ENCODE measurements at places on chromosomes 2 and 18. TPM values are rescaled to one million over a fixed set of nuclear protein-coding genes. Genes with fewer than 3 reads are reported as not detected.

DNA sequence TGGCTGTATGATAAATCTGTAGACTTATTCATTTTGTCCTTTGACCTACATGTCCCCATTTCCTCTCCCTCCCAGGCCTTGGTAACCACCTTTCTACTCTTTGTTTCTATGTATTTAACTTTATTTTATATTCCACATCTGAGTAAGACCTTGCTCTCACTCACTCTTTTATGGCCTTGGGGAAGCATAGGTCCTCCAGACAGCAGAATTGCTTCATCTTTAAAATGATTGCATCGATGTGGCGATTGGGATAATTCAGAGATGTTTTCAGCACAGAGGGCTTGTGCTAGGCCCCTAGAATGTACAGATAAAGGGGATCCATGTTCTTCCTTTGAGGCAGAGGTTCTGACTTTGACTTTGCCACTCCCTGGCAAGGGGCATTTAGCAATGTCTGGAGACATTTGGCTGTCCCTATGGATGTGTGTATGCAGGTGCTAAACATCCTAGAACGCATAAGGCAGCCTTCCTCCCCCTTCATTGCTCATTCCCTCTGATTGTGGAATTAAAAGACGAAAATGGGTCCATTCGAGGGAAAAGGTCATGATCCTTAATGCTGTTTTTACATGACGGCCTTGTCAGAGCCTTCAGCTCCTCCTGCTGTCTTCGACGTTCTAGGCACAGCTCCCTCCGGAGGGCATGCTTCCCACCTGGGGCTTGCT, 1.2 kb upstream of the GPR39 start:
- DNase-seq, result no peak

DNA sequence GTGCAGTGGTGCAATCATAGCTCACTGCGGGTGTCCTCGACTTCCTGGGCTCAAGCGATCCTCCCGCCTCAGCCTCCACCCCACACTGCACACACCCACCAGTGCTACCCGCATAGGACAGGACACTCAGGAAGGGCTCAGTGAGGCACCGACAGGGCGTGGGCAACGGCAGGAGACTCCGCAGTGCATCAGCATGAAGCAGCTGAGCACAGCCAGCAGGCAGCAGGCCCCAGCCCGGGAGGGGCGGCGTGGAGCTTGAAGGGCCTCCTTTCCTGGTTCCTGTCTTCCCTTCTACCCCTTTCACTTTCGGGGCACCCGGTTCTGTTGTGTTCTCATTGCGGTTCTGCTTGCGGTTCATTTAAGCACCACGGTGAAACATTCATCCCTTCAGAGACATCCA, 89.8 kb downstream of the ZNF516 start:
- DNase-seq, result no peak

DNA sequence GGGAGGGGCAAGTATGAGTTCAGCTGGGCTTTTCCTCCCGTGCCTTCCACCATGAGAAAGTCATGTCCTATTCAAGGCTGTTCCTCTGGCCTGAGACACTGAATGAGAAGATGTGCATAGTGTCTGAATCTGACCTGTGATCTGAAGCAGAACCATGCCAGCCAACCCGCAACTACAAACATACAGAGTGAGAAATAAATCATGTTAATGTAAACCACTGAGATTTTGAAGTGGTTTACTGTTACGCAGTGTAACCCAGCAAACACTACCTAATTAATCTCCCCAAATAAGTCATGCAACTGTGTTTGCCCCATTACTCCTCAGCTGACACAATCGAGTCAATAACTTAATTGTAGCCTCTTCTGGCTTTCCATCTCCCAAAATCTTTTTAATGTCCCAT, 49.2 kb downstream of the METTL4 start:
- DNase-seq, result no peak

DNA sequence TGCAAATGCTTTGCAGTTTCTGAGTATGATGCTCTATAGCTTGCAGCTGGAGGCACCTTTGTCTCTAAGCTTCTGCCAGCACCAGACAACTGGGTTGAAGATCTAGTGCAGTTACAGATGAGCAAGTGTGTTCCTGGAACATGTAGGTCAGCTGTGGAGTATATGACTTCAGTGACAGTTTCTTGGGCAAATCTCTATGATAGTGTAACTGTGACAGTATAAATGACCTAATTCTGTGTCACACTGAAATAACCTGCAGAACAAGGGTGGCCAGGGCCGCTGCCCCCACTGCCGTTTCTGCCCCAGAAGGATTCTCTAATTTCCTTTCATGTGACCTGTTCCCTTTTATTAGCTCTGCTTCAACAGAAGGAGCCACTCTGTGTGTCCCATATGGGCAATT, 145.3 kb upstream of the DAPL1 start:
- DNase-seq, result no peak

DNA sequence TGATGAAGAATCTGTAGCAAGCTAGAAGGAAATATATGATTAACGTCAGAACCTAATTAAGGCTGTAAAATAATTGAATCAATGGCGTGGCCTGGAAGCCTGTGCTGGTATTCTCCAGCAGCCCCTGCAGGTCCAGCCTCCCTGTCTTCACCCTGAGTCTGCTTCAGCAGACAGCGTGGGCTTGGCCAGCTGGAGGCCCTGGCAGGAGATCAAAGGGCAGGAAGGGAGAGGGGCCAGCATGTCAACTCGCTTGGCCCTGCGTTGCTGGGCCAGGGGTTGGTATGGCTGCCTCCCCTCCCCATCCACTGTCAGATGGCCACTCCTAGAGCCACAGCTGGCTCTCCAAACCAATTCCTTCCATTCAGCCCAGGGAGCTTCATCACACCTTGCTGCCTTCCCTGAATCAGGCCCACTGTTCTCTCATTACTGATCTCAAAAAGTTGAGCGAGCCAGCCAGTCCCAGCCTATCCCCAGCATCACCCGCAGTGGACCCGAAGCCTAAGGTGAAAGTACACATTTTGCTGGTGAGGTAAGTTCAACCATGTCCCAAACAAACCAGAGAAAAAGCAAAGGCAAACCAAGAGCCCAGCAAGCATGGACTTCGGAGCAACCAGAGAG, 228.4 kb upstream of the AGAP1 start:
- DNase-seq, result no peak

- DNase-seq, result no peak
These were observed 19.7 kb upstream of the PPM1B start for GRCh38 chr2:44148999-44149398.

- no peak for DNase-seq
These were observed 44.4 kb upstream of the TMEM182 start for GRCh38 chr2:102717308-102718018.

- no peak for DNase-seq
These were observed 352.8 kb downstream of the THSD7B start for GRCh38 chr2:137118140-137118539.

DNA sequence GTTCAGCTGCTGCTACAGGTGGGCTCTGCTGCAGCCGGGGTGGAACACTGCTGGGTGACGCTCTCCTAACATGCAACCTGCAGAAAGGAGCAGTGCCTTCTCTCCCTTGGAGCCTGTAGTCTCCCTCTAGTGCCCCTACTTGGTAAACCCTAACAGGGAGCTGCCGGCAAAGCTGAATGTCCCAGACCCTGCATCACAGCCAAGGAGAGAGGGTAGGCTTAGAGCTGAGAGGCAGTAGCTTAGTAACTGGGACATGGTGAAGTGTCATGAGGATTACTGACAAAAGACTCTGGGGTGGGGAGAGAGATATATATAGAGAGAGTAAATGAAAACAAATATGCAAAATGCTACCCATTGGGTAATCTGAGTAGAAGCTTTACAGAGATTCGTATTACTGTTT, 9.9 kb downstream of the NCAPH start:
- DNase-seq, result no peak

DNA sequence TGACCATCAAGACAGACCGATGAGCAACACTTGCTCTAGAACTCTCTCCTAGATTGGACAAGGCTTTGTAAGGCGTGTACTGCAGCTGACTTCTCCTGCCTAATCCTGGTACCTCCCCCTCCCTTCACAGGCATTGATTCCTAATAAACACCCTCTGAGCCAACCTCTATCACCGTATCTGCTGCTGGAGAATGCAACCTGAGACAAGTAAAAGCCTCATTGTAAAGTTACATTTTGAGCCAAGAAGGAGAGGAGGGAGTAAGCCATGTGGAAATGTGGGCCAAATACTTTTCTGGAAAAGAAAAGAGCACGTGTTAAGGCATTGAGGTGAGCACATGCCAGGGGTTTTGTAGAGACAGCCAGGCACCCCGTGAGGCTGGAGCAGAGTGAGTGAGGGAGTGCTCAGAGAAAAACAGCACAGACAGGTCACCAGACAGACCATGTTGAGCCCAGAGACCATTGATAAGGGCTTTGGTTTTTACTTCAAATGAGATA, 2.6 kb upstream of the WDFY1 start:
- DNase-seq, result no peak

DNA sequence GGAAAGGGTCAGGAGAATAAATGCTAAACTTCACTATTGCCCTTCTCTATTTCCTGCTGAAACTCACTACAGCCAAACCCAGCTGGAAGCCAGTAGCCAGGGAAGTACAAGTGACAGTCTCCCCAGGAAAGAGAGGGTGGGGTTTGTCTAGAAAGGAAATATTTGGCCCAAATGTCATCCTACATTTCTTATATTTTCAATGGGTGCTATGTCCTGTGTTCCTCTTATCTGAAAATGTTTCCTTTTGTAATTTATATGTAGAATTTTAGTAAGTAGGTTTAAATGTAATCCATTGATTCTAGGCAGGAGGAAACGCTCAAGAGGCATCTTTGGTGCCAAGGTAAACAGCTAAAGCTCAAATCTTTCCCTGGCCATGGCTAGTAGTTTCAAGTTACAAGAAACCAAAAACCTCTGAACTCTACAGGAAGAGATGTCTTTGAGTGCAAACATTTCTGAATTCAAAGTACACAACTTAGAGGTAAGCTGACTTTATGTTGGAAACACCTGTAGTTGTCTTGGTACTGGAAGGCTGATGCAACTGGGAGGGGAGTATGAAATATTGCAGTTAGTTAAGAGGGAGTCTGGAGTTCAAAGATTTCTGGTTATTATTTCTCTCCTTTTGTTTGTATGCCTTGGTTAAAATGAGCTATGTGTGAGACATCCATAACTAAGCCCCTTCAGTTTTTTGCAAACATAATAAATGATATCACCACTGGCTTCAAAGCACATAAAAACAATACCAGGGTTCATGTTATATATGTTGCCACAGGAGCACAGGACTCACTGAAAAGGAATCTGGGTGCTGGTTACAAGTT, 356.1 kb upstream of the ZC3H15 start:
- DNase-seq, result no peak

- DNase-seq, result no peak
These were observed 16.4 kb downstream of the CEP76 start for GRCh38 chr18:12686100-12686499.

DNA sequence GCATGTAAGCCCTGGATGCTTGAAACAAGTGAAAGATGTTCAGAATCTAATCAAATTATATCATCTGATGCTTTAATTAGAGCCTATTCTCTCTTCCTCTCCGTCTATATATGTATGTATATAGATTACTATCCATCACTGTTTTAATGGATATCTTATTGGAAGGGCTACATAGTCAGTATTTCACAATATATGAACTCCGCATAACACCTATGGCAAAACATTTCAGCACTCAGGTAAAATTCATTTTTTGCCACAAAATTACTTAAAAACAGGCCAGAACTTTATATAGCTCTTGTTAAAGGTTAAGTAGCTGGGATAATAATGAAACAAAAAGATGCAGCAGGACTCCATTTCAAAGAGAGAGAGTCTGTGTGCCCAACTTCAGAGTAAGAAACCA, 1.2 kb downstream of the PJVK start:
- no peak for DNase-seq

DNA sequence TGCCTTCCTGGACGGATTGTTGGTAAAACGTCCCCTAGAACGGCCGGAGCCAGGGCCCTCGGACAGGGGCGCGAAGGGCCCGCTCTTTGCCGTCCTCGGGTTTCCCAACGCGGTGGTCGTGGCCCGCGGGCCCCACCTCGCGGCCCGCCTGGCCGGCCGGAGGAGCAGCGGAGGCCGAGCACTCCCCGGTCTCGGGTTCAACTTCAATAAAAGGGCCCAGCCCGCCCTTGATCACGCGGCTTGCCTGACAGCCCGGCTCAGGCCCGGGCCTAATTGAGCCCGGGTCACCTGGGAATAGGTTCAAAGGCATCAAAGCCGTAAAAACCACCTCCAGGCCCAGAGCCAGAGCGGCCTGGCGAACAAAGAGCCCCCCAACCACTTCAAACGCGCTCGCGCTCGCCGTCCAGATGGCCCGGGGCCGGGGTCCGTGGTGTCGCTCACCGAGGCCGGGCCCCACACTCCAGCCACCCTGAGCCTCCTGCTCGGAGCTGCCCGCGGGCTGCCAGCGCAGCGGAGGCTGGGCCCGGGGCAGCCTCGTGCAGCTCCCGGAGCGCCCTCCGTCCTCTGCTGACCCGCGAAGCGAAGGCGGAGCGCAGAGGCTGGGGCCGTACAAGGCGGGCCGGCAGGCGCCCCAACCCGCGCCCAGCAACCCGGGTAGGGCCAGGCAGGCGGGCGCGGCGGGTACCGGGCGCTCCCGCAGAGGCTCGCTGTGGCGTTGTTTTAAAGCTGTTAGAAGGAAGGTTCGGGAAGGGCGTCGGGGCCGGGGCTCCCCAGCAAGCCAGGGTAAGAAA, 1.1 kb upstream of the TWIST2 start:
- DNase-seq, result no peak

- DNase-seq, result no peak
These were observed 642.4 kb upstream of the RAB6C start for GRCh38 chr2:129337076-129337475.

- no peak for DNase-seq
These were observed 117.0 kb downstream of the ZBTB7C start for GRCh38 chr18:48292229-48292628.

DNA sequence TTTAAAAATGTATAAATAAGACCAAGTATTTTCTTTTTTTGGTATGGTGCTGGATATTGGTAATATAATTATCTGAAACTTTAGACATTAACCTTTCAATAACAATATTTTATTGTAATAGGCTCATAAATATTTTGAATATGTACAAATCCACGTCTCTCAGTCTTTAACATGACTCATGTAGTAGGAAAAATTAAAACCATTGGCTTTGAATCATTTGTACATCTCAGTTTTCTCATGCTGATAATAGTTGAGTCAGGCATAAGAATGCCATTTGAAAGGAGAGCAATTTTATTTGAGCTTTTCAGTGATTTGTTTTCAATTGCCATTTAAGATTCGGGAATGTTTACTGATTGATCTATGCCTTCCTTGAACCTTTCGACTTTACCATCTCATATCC, 364.8 kb downstream of the TGIF1 start:
- DNase-seq, result no peak

KCNG2 gene
- total RNA-seq, result not detected

ANXA4 gene
- total RNA-seq, result 102 TPM

AMER3 gene
- total RNA-seq, result not detected

IL36RN gene
- not detected for total RNA-seq

RAX gene
- not detected for total RNA-seq

KHK gene
- 267 TPM for total RNA-seq

THUMPD2 gene
- total RNA-seq, result 2.2 TPM

CYP27C1 gene
- total RNA-seq, result 0.05 TPM

FAHD2A gene
- 75.2 TPM for total RNA-seq

CNTNAP5 gene
- total RNA-seq, result not detected

Measured in left lobe of liver (tissue), 2 donors.